Renal pelvis (tissue), 12 donors: ENCODE measurements at places on chromosomes 11 and 22. TPM values are rescaled to one million over a fixed set of nuclear protein-coding genes. Genes with fewer than 3 reads are reported as not detected.

The MYO18B gene
- 0.20 TPM for polyA plus RNA-seq

DNA sequence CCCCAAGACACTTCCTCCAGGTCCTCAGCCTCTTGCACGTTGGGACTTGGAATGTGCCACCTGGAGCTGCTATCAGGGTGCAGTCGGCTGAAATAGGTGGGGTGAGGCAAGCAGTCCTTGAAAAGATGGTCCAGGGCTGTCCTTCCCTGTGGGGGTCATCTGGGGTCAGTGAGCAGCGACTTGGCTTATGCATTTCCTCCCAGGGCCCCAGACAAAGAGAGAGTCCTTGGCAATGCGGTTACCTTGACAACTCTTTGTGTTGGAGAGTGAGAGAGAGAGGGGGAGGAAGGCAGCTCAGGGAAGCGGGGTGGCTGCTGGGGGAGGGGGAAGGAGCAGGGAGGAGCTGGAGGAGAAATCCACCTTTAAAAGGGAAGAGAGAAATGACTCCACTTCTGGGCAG is 93.8 kb downstream of the MIAT start:
- DNase-seq: peak; percentile 75

DNA sequence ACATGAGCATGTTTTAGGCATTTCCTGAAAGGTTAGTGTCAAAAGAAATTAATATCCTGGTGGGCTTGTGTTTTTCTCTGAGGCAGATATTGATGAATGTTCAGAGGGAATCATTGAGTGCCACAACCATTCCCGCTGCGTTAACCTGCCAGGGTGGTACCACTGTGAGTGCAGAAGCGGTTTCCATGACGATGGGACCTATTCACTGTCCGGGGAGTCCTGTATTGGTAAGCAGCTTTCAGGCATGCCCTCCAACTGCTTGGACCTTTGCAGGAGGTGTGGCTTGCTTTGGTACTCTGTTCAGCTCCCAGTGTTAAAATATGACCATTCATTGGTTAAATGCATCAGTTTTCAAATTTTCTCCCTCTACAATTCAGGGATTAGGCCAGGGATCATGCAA is 658.6 kb upstream of the ANO5 start:
- no peak for DNase-seq

DNA sequence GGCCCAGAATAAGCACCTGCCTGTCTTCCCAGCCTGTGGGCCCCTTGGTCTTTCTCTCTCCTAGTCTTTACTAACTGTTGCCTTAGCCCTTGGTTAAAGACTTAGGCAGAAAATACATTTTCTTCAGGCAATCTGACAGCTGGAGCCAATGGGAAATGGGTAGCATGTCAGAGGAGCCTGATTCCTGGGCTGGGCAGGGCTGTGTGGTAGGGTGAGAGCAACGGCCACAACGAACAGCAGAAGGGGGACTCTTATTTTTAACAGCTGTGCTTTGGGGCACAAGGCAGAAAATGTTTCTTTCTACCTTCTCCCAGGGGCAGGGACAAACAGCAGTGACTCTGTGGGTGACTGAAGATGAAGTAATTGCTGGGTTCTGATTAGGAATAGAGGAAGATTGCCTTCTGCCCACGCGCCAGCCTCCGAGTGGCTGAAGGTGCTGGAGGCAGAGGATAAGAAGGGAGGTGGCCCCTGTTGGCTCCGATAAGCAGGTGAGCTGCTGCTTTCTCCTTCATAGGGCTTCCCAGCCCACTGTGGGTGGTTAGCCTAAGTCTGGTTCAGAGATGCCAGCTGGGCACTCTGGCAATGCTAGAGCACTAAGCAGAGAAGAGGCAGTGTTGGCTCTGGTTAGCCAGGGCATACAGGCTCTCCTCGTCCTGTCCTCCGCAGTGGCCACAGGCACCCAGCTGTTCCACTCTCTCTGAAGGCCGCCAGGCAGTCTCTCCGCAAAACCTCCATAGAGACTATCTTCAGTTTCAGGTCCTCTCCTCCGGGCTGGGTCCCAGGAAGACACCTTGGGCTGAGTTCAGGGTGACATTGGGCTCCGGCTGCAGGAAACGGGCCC is 1.5 kb downstream of the YPEL4 start:
- DNase-seq: no peak

DNA sequence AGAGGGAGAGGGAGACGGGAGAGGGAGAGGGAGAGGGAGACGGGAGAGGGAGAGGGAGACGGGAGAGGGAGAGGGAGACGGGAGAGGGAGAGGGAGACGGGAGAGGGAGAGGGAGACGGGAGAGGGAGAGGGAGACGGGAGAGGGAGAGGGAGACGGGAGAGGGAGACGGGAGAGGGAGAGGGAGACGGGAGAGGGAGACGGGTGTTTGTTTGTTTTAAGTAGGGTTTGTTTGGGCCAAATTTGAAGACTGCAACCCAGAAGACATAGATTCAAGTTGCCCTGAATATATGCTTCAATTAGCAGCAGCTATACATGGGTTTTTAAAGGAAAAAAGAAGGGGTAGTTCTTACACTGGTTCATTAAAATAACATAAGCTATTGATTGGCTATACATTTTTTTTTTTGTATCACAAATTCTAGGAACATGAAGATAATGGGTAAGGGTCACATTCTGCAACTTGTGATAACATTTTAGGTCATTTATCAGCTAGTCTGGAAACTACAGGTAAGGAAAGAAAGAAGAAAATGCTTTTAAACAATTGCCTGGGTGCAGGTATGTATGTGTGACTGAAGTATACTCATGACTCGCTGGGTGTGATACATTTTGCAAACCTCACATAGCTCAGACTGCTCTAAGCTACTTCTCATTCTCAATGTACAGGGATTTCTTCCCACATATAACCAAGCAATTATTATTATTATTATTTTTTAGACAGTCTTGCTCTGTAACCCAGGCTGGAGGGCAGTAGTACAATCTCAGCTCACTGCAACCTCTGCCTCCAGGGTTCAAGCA is 67.3 kb downstream of the MCHR1 start:
- DNase-seq: no peak

DNA sequence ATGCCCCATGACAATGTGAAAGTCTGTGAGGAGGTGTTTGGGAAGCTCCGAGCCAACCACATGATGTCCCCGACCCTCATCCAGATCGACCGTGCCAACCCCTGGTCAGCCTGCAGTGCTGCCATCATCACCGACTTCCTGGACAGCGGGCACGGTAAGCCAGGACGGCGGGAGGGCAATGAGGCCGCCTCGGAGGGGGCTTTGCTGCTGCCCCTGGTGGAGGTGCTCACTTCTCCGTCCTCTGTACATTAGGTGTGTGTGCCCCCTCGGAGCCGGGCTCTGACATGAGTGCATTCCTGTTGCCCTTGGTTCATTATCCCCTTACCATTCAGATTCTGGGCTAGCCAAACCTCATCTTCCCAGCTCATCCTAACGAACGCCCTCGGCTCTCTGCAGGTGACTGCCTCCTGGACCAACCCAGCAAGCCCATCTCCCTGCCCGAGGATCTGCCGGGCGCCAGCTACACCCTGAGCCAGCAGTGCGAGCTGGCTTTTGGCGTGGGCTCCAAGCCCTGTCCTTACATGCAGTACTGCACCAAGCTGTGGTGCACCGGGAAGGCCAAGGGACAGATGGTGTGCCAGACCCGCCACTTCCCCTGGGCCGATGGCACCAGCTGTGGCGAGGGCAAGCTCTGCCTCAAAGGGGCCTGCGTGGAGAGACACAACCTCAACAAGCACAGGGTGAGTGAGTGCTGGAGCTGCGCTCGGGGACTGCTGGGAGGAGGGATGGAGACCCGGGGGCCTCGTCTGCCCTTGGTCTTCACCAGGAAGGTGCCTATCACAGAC is 13.8 kb downstream of the ADAMTS15 start:
- no peak for DNase-seq

The STIP1 gene
- 165 TPM for polyA plus RNA-seq

GRCh38 chr11:127018683-127019279 is 18.2 kb upstream of the KIRREL3 start:
- no peak for DNase-seq

The KLHL35 gene
- polyA plus RNA-seq: 1.1 TPM

DNA sequence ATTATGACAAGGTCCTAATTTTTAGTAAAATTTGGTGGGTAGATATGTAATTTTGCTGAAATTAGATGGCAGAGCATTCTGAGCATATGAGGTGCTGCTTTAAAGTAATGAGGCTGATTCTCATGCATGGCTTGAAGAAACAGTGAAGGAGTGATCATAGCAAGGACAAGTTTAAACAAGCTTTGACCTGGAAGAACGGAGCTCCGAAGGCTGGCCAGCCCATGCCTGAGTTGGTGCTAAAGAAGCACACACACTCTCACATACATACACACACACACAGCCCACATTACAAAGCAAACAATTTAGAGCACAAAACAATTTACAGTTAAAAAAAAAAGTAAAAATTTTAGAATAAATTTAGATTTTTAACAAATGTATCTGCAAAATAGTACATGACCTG is 150.7 kb downstream of the DCDC1 start:
- DNase-seq: no peak

The TEX54 gene
- 0.65 TPM for polyA plus RNA-seq

The SEPTIN3 gene
- 7.5 TPM for polyA plus RNA-seq

DNA sequence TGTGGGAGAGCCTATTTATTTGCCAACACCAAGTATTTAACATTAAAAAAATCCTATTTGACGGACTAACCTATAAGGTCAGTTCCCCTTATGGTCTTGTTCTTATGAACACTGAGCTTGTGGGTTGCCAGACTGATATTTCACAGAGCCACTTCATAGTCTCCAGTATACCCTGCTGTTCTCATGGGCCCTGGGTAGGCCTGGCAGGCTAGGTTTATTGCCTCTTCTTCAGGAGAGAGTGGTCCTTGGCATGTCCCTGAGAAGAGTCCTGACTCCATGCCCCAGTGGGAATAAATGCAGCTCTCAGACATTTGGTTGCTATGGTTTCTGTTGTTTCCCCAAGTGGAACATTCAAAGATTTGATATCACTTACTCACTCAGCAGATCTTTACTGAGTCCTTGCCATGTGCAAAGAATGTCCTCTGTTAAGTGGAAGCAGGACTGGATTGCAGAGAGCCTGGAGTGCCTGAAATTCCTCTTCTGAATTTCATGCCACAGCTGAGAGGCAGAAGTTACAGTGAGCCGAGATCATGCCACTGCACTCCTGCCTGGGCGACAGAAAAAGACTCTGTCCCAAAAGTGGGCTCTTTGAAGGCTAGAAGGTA is 15.7 kb downstream of the SLC5A1 start:
- no peak for DNase-seq

The MS4A4A gene
- polyA plus RNA-seq: 9.9 TPM

The C11orf21 gene
- polyA plus RNA-seq: 0.99 TPM

GRCh38 chr11:59223611-59224010 is 10.9 kb upstream of the MPEG1 start:
- no peak for DNase-seq

The SLC37A2 gene
- polyA plus RNA-seq: 2.0 TPM

- DNase-seq: no peak
These were observed 926.3 kb downstream of the BRD1 start for GRCh38 chr22:48901324-48901723.

GRCh38 chr11:86551288-86552092 is 120.9 kb downstream of the ME3 start:
- no peak for DNase-seq

DNA sequence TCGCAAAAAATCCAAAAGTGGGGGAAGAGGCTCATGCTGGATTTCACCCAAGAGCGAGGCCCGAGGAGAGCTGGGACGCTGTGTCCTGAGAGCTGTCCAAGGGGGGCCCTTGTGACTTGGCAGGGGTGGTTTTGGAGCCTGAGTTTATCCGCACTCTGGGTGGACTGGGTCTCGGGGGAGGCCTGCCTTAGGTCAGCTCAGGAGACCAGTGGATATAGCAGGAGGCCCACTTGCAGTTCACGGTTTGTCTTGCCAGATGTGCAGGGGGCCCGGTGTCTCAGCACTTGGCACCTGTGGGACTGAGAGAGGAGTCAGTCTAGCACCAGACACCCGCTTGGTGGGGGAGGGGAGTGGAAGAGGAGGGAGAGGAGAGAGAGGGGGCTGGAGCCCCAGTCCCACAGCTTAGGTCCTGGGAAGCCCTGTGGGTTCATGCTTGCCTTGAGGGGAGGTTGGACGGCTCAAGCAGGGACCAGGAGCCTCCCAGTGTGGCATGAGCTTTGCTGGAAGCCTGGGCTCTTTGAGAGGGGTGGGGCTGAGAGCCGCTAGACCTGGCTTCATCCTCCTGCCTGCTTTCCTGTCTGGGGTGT is 33.4 kb downstream of the PARVB start:
- no peak for DNase-seq

GRCh38 chr22:49549256-49550140 is 278.2 kb downstream of the BRD1 start:
- DNase-seq: no peak

DNA sequence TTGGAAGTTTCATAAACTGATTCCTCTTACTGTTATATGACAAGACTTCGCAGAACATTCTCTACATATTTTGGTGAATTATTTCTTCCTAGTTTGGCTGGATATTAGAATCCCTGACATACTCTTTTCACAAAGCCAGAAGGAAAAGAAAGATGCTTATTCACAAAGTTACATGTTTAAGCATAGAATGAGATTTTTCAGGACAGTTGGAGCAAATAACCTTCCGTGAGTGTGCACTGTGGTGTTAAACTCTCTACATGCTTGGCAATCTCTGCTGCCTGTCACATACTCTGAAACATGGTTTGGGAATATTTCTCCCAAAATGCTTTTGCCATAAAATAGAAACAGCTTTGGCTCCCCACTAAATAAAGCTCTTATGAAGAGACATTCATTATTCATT is 230.0 kb upstream of the MTNR1B start:
- DNase-seq: no peak

The TSSK2 gene
- polyA plus RNA-seq: not detected

- no peak for DNase-seq
These were observed 25.3 kb downstream of the ALG9 start for GRCh38 chr11:111846063-111846462.

DNA sequence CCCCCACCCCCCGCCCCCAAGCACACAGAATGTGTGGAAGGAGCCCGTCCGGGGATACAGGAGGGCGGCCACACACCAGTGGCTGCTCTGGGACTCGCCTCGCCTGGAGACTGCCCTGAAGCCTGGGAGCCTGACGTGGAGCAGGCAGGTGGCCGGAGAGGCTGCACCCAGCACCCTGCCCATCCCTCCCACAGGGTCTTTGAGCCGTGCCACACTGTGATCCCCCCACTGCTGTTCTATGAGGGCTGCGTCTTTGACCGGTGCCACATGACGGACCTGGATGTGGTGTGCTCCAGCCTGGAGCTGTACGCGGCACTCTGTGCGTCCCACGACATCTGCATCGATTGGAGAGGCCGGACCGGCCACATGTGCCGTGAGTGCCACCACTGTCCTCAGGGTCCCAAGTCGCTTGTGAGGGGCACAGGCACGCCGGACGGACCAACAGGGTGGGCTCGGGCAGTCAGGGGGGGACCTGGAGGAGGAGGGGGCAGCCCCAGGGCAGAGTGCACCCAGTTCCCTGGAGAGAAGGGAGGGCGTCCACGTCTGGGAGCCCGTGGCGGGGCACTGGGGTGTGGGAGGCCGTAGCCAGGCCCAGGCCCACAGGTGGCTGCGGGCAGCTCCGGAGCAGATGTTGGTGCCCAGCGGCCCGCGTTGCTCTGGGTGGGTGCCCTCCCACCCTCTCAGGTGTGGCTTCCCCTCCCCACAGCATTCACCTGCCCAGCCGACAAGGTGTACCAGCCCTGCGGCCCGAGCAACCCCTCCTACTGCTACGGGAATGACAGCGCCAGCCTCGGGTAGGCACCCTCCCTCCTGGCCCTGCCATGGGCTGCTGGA is 27.0 kb upstream of the MUC5B start:
- no peak for DNase-seq

GRCh38 chr22:47739291-47740015 is 977.0 kb downstream of the TBC1D22A start:
- peak; percentile 15 for DNase-seq
